SK-N-SH treated with all-trans-retinoic acid at 6 μM for 48 hours (cell line): ENCODE measurements at places on chromosomes 7 and 10.
A peak's percentile ranks its signal among the peaks of the same experiment; 100 is the strongest.

DNA sequence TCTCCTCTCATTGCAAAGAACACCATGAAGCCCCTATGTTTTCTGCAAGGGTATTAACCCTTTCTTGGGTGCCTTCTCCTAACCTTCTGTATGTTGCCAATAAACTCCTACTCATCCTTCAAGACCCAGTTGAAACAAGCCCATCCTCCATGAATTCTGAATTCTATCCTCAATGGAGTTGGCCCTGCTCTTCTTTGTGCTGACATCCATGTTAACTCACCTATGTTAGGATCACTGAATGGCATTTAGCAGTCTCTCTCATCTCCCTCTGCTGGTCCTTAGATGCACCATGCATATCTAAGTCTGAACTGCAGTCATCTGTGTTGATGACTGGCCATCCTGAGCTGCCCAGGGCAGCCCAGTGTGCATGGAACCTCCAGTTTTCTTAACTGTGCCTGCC lies 129.8 kb downstream of the BUB3 start:
- ATAC-seq = no peak

GRCh38 chr7:50416527-50417182 lies 33.5 kb downstream of the FIGNL1 start:
- no peak for ATAC-seq

DNA sequence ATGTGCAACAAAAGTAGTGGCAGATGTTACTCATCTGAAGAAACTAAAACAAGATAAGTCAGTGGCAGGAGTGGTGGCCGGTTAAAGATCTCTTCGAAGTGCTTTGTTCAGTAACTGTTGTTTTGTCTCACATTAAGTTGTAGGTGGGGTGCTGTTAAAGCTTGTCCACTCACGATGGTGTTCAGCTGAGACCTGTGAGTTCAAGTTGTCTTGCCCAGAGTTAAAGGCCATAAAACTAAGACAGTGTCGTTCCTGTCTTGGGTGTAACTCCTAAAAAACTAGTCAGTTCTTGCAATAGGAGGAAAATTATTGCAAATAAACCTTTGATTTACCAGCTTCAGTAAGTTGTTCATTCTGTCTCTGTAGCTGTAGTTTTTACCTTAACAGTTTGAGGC lies 857 bp upstream of the FOXP2 start:
- ATAC-seq = no peak

GRCh38 chr10:59434463-59435321 lies 72.3 kb upstream of the FAM13C start:
- peak; percentile 79 for ATAC-seq

DNA sequence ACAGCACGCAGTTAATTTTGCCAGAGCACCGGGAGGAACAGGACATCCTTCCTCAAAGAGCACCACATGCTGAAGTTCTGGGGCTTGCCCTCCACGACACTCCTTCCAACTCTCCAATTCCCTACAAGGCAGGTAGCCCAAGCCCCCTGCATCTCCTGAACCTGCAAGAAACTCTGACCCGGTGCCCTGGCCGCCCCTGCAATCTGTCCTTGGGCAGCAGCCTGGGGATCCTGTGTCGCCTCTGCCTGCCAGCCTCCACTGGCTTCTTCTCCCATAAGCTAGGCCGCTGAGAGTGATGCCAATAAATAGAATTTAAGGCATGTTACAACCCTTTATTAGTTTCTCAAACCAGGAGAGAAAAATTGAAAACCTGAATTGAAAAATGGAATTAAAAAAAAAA lies 182.8 kb downstream of the ELMO1 start:
- ATAC-seq = no peak

DNA sequence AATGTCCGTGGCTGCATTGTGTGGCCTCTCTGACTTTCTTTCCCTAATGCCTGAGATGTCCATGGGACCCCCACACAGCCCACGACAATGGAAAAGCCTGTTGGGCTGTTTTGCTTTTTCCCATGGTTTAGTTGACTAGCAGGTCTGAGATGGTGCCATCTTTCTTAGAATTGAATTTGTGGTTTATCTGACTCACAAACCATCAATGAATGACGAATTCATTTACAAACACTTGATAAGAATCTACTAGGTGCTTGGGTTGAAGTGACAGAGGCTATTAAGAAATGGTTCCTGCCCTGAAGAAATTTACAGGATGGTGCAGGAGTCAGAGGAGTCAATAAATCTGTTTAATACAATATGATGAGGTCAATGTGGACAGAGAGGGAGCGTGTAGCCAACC lies 75.4 kb downstream of the OTUD1 start:
- ATAC-seq = no peak

DNA sequence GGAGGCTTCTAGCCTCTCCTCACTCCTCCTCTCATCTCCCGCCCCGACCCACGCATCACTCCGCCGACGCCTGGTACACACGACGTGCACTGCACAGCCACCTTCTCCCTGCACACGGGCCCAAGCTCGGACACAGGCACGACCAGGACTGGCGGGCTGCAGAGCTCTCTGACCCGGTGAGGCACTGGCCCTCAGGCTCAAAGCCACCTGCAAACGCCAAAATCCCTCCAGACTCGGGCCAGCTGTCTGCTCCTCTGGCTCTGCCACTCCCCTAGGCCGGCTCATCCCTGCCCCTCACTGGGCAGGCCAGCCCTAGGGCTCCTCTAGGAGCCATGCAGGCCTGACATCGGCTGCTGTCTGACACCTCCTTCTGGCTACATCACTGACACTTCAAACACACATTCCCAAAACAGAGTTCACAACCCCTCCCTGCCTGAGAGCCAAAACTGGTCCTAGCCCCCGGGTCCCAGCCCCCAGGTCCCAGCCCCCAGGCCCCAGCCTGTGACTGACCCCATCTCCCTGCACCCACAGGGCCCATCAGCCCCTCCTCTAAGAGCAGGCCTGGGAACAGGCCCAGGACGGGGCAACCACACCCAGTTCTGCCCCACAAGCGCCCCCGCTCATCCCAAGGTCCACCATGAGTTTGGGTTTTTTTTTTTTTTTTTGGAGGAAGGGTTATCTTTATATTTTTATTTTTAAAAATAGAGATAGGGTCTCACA lies 35.1 kb downstream of the MAD1L1 start:
- ATAC-seq = no peak

- ATAC-seq = no peak
Measured at GRCh38 chr10:11225935-11226334, 208.3 kb downstream of the CELF2 start.

GRCh38 chr10:48464871-48465736 lies 139.8 kb downstream of the ARHGAP22 start:
- no peak for ATAC-seq

DNA sequence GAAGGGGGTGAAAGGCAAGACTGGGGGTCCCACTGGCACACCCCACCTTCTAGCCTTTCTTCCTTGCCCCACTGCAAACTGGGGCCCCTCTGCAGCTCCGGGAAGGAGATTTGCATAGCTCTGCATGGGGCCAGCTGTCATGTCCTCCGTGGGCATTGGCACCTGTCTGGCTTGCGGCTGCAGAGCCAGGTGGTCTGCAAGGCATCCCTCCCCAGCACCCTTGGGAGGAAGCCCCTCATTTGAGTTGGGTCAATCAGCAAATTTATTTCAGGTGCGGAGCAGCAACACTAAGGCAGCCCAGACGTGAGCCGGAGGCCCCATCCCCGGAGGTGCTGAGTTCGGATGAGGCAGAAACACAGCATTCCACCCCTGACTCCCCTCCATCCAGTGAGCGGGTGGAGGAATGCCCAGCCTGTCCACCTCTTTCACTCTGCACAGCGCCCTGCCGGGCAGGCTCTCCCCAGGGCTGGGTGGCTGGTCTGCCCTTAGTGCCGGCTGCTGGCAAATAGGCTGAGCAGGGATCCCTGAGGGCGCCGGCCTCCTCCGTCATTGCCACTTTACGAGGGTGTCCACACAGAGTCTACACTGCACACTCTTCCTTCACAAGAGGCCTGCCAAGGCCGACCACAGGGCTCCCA lies 143.2 kb downstream of the TCERG1L start:
- no peak for ATAC-seq

GRCh38 chr7:111788286-111789047 lies 226.2 kb upstream of the IMMP2L start:
- ATAC-seq = no peak

DNA sequence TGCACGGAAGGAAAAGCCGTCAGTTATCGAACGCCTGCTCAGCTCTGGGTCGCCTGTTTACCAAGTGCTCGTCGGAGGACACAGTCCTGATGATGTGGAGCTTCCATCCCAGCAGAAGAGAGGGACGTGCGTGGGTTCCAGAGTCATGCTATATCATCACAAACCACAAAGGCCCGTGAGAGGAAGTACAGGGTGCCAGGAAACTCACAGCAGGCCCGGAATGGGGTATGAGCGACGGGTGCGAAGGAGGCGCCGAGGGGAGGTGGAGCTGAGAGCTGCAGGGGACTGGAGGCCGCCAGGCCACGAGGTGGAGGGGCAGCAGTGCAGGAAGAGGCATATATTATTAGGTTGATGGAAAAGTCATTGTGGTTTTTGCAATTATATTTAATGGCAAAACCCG lies 102.5 kb downstream of the ACTR3B start:
- ATAC-seq = no peak

DNA sequence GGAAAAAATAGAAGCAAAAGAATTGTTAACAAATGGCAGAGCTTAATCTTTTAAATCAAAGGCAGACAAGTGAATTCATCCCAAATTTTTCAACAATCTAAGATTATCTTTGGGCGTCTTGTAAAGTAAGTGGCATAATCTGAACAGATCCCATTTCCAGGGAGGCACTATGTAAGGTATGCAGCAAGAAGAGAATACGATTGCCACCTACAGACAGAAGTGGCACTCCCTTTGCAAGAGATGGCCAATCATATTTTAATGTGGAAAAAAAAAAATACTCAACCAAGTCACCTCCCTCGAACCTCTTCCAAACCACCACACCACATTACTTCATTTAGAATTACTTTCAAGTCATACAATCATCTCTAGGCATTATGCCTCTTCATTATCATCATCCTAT lies 4.0 kb downstream of the GFRA1 start:
- no peak for ATAC-seq

DNA sequence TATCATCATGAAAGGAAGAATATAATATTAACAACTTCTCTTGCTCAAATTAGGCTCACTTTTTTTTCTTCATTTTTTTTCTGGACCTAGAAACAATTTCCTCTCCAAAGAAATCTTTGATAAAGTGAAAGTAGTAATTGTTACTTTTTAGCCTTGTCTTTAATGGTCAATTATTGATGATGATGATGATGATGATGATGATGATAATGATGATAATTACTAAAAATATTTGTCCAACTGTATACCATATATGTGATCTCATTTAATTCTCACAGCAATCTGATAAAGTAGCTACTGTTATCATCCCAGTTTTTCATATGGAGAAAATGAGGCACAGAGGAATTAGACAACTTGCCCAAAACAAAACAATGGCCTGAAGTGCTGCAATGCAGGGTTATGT lies 12.8 kb downstream of the PRKG1 start:
- no peak for ATAC-seq

- ATAC-seq = no peak
Measured at GRCh38 chr7:707296-708000, 19.1 kb upstream of the DNAAF5 start.

- no peak for ATAC-seq
Measured at GRCh38 chr10:88172159-88172558, 308.7 kb downstream of the PTEN start.

- peak; percentile 85 for ATAC-seq
Measured at GRCh38 chr10:125006921-125007426, 65.1 kb downstream of the ZRANB1 start.

DNA sequence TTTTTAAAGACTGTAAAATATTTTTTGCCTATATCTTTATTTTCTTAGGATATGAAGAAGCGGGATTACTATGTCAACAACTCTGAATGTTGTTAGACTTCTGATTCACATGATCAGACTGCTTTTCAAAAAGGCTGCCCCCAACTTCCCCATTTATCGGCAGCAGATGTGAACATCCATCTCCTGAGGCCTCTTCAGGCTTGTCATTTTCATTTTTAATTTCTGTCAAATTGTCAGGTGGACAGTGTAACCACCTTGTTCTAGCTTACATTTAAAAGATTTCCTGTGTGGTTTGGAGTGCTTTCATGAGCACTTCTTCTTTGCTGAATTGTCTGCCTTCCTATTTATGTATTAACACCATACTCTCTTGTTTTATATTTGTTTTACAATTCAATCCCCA lies 78.8 kb upstream of the GSDME start:
- no peak for ATAC-seq

DNA sequence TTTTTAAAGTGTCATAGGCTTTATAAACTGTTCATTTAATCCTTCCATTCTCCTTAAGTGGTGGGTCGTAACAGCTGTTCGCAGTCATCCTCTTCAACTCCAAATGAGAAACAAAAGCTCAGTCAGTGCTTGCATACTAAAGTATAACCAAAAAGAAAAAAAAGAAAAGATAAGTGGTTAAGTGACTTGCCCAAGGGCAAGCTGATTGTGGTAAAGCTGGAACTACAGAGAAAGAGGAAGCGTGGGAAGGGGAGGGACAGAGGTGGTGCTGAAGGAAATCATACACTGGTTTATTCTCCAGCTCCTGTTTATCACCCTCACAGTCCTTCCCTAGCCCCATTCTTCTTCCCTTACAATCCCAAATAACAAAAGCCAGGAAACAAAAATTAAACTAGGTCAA lies 29.6 kb downstream of the IDE start:
- ATAC-seq = no peak

GRCh38 chr7:4808026-4808425 lies 32.6 kb downstream of the AP5Z1 start:
- no peak for ATAC-seq

- peak; percentile 48 for ATAC-seq
Measured at GRCh38 chr10:12042409-12042796, 206 bp downstream of the UPF2 start.

GRCh38 chr10:123604506-123604905 lies 61.6 kb upstream of the GPR26 start:
- ATAC-seq = no peak

GRCh38 chr10:49600046-49600445 lies 10.1 kb upstream of the SLC18A3 start:
- no peak for ATAC-seq
